ENCODE measurements at places on chromosomes 12 and 14.
A peak's percentile ranks its signal among the peaks of the same experiment; 100 is the strongest.

DNA sequence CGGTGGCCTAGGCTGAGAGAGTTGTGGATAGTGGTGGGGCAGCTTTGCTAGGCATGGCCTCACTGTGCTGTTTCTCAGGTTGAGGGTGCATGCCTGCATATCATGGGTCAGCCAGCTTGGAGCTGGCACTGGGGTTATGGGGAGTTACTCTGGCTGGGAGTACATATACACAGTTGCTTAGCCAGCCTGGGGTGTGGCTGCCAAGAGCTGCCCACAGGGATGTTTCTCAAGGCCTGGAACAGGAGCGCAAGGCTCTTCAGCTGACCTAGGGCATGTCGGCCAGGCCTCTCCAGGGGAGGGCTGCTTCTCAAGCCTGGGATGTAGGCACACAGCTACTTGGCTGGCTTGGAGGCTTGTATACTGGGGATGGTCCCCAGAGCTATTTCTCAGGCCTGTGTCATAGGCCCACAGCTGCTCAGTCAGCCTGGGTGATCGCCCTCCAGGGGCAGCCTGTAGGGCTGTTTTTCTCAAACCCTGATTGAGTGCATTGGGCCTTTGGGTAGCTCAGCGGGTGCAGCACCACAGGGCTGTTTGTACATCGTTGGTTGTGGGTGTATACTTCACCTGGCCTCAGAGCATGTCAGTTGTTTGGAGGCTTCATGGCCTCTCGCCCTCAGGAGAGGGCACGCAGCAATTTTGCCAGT, 114.9 kb downstream of the METTL25 start:
- DNase-seq = no peak

DNA sequence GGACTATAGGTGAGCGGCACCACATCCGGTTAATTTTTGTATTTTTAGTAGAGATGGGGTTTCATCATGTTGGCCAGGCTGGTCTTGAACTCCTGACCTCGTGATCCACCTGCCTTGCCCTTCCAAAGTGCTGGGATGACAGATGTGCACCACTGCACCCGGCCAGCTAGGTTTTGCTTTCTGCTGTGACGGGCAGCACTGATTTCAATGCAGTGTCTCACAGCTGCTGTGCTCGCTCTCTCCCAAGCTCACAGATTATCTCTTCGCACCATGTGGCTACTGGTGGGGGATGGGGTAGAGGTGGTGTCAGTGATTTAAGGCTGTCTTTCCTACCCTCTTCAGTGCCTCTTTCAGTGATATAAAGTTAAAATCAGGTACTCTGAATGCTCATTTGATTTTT, 909.1 kb downstream of the TRHDE start:
- no peak for DNase-seq

GRCh38 chr12:62686938-62687337, 220.3 kb downstream of the MON2 start:
- DNase-seq = no peak

- peak; percentile 18 for DNase-seq
Observed at GRCh38 chr12:116880817-116881324, 370 bp downstream of the HRK start.

- no peak for DNase-seq
Observed at GRCh38 chr14:27061299-27061698, 463.5 kb upstream of the NOVA1 start.

- no peak for DNase-seq
Observed at GRCh38 chr12:131260954-131261353, 307.2 kb downstream of the ADGRD1 start.

DNA sequence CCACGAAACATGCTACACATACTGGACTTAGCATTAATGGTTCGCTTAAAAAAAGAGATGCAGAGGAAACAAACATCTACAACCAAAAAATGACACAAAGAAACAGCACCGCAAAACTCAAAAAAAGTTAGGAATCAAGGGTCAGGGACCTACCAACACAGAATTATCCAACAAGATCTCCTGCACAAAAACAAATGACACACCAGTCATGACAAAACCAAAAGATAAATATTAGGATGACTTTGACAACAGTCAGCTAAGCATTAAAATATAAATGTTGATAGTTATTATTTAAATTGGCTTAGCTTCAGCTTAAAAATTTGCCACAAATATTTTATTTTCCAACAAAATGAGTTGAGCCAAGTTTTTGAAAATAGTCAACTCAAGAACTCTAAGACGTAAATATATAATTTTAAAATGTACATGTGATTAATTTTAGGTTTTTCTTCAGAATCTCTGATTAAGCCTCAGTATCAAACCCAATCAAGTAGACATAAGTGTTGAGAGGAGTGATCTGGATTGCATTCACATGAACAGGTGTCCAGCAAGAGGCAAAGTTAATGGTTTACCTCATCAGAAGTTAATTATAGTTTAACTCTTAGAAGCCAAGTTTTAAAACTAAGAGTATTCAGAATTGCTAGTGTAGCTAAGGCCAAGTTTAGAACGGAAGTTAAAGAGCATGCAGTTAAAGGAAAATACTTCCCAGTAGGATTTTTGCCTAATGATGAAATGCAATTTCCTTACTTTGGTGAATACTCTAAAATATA, 79.9 kb downstream of the HEATR5A start:
- no peak for DNase-seq

DNA sequence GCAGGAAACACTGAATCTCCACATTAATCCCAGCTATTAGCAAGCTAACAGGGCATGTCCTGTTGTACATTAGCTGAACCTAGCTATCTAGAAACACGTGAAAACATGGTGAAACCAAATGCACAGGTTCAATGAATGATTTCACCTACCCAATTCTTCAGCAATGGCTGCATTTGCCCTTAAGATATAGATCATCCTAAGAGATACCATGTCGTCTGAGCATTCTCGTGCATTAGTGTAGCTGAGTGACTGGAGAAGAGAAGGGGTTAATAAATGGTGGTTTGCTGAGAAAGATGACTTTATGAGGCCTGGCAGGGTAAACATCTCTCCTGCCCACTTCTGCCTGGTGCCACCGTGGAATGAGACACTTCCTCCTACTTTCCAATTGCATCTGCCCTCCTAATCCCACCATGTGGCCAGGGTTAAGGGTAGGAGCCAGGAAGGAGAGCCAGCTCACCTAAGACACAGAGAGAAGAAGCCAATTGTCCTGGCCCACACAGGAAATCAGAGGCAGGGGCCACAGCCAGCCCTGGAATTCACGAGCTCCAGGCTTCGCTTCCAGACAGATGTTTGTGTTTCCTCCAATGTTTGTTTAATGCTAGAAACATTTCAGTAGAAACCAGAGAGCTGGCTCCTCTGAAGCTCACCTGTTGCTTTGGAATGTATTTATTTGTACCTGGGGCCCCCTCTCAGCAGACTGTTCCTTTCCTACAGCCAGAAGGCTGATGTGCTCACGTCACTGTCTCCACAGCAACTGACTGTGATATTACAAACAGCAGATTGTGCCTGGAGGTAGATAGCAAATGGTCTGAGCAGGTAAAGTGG, 126.0 kb upstream of the PARP11 start:
- DNase-seq = no peak

GRCh38 chr12:97162173-97162572, 255.1 kb downstream of the NEDD1 start:
- no peak for DNase-seq

GRCh38 chr12:68406134-68406576, 74.0 kb upstream of the MDM1 start:
- peak; percentile 29 for DNase-seq

GRCh38 chr12:118641249-118641648, 264.9 kb downstream of the SUDS3 start:
- DNase-seq = no peak

DNA sequence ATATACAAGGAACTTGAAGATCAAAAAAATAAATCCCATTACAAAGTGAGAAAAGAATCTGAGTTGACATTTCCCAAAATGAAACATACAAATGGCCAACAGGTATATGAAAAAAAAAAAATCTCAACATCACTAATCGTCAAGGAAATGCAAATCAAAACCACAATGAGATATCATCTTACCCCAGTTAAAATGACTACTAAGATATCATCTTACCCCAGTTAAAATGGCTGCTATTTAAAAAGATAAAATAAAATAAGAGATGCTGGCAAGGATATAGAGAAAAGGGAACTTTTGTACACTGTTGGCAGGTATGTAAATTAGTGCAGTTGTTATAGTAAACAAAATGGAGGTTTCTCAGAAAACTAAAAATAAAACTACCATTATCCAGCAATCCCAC, 44.4 kb downstream of the PLEKHG7 start:
- DNase-seq = no peak

GRCh38 chr12:67925077-67925476, 64.2 kb upstream of the IFNG-AS1 start:
- no peak for DNase-seq

- no peak for DNase-seq
Observed at GRCh38 chr14:20606190-20606901, 15.2 kb upstream of the RNASE12 start.

GRCh38 chr14:77912754-77913556, 113.0 kb downstream of the ADCK1 start:
- no peak for DNase-seq

DNA sequence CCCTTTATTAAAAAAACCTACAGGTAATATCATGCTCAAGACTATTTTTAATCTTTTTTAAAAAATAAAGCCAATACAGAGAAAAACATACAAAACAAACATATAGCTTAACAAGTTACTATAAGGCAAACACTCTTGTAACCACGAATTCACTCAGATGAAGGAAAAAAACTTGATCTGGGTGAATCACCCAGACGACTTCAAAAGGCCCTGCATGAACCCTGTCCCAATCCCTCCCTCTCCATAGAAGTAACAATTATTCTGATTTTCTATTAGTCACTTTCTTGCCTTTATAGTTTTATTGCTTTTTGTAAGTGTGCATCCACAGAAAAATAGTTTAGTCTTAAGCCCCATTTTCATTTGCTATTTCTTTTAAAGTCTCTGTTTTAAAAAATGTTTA, 72.6 kb downstream of the LRP6 start:
- no peak for DNase-seq

GRCh38 chr12:56385873-56386272, 23.2 kb upstream of the APOF start:
- DNase-seq = no peak

- peak; percentile 33 for DNase-seq
Observed at GRCh38 chr12:65278576-65279368, at the start of gene MSRB3. MSRB3 (plus strand) TSS chr12:65278683; CDS start chr12:65308580, 29,897 bp downstream.

- no peak for DNase-seq
Observed at GRCh38 chr14:65228436-65228835, 126.1 kb upstream of the MAX start.

GRCh38 chr12:42568952-42569915, 20.3 kb downstream of the PRICKLE1 start:
- DNase-seq = no peak

DNA sequence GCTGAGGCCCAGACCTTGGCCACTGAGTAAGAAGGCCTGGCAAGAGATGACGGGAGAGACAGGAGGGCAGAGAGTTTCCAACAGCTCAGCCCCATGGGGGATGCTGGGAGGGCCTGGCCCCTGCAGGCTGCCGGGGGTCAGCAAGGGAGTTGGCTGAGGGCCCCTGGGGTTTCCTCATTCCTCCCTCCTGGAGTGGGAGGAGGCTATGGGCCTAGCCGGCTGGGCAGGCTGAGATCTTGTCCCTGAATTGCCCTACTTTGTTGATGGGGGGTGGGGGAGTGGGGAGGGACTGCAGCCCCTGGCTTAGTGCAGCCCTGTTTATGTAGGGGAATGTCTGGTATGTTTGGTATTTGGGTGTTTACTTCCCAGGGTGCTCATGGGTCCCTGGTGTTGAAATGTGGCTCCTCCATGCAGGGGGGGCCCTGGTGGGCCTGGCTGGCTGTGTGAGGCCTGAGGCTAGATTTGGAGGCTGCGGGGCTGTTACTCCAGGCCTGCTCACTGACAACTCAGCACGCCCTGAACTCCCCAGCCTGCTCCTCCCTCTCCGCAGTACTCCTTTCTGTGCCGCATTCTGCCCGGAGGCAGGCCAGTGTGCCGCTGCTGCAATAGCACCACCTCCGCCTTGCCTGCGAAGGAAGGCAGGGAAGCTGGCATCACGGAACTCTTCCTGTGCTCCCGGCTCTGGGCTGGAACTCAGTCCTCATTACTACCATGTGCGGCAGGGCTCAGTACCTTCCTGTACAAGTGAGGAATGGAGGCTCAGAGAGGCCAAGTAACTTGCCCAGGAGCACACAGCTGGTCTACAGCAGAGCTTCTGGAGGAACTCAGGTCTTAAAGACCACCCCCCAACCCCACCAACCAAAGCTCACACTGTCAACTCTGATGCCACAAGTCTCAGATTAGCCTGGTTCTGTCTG, 25.3 kb downstream of the JDP2 start:
- peak; percentile 69 for DNase-seq

DNA sequence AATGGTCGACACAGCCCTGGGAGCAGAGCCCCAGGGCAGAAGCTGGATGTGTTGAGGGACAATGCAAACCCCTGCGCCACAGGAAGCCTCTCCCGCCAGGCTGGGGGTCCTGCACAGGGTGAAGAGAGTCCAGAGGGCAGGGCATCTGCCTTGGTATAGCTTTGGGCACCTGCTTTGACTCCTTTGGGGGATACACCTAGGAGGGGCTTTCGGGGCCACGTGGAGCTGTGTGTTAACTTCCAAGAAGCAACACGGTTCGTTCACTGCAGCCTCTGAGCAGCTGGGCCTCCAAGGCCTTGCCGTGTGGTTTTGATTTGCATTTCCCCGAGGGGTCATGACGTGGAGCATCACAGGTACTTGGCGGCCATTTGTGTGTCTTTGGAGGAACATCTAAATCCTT, 5.8 kb upstream of the PUS1 start:
- no peak for DNase-seq

DNA sequence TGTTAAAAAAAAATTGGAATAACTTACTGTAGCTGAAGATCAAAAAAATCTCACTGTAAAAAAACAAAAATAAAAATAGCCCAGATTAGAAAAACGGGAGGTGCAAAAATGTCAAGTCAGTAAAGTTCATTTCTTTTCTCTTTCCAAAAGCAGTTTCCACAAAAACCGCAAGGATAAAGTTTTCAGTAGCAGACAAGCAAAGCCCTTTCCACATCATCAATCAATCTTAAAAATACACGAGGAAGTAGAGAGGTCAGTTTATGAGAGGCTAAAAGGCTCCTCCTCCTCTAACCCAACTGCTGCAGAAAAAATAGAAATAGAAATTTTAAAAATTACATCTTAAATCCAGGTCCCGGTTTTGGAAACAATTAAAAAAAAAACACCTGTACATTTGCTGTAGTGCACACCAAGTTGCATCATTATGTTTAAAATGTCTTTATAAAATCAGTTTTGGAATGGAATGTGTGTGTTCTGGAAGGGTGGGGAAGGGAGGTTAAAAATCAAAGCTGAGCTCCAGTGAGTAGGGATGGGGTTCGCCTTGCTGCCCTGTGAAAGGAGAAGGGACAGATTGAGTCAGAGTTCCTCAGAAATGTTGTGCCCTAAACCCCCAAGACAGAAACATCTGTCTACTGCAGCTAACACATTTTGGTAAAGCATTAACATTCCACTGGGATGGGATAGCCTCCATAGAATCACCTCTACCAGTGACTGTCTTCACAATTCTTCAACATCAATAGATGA, 5.8 kb downstream of the HNRNPC start:
- no peak for DNase-seq

GRCh38 chr14:92143962-92144361, 22.2 kb downstream of the CPSF2 start:
- DNase-seq = no peak

- no peak for DNase-seq
Observed at GRCh38 chr14:104871145-104871655, 6.1 kb downstream of the CEP170B start.
